NCI-H774 (cell line): ENCODE measurements at places on chromosomes 3 and 15.

GRCh38 chr15:58399739-58400138, 32.1 kb upstream of the LIPC start:
- DNase-seq, result no peak

GRCh38 chr3:59482684-59483083, 432.9 kb upstream of the CFAP20DC start:
- DNase-seq, result no peak

- no peak for DNase-seq
Measured at GRCh38 chr3:122025296-122025695, 3.2 kb upstream of the ILDR1 start.

DNA sequence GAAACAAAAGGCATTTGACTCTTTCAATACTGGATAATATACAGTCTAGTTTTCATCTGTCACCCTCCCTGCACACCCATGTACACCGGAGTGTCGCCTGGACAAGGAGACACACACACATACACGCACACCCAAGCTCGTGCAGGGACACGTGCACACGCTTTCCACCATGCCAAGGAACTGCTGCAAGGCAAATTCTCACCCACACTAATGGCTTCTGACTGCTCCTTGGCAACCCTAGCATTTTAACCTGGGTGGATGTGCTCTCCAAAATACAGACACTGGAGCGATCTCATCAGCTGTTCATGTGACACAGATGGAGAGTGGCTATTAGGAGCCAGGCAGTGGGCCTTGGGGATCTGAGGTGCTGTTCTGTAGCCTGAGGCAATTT, 61.6 kb downstream of the MEIS2 start:
- DNase-seq, result no peak

- DNase-seq, result no peak
Measured at GRCh38 chr3:58518291-58518789, 18.6 kb downstream of the ACOX2 start.

DNA sequence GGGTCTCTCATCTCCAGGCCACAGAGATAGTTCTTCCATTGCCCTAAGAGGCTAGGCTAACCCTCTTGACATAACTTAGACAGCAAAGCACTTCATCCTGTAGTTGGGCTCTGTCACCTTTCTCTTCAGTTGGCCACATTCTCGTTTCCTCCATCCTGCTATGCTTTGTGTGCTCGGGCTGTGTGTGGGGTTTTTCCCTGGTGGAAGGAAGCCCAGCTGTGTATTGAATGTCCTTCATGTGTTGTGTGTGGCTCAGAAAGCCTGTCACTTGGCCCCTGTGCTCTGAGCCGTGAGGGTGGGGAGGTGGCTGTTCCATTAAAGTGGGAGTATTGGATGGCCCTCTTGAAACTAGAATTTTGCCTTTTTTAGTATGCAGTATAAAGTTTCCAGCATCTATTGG, 8.8 kb upstream of the EXOG start:
- no peak for DNase-seq

DNA sequence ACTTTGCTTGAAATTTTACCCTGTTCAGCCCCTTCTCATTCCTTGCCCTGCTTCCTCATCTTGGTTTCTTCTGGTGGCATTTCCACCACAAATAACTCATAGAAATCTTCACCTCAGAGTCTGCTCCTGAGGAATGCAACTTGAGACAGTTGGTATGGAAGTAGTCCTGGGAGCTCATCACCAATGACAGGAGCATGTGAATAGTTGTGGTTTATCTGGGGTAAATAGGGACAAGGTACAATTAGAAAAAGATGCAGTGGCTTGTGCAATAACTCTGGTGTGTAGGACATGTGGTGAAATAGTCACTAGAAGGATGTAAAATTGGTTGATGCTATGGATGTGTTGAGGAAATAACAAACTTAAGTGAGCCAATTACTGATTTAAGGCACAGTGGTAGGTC, 72.7 kb upstream of the CHRNA7 start:
- DNase-seq, result no peak

- DNase-seq, result no peak
Measured at GRCh38 chr3:131733086-131733841, 230.5 kb upstream of the MRPL3 start.

GRCh38 chr15:63436872-63437375, 55.3 kb upstream of the CA12 start:
- peak; percentile 36 for DNase-seq

- no peak for DNase-seq
Measured at GRCh38 chr3:40780291-40780924, 255.6 kb downstream of the ZNF621 start.

GRCh38 chr3:112649478-112649735, 8.5 kb upstream of the CCDC80 start:
- DNase-seq, result no peak

DNA sequence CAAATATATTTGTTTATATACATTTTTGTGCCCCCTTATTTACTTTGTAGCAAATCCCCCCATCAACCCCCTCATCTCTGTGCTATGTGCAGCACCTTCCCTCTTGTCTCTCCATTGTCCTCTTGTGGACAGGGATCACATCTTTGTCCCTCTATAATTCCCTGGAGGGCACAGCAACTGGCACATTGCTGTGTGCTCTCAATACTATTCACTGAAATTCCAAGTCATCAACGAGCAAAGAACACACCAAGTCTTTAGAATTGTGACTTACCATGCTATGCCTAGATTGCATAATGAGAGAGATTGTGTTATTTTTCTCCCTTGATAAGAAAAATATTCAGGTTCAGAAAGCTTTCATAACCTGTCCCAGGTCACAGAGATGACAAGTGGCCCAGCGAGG, 54.6 kb upstream of the ACAN start:
- DNase-seq, result no peak

- no peak for DNase-seq
Measured at GRCh38 chr15:40875991-40876730, 2.1 kb upstream of the RHOV start.

- no peak for DNase-seq
Measured at GRCh38 chr3:32340039-32340438, 51.6 kb upstream of the CMTM7 start.

DNA sequence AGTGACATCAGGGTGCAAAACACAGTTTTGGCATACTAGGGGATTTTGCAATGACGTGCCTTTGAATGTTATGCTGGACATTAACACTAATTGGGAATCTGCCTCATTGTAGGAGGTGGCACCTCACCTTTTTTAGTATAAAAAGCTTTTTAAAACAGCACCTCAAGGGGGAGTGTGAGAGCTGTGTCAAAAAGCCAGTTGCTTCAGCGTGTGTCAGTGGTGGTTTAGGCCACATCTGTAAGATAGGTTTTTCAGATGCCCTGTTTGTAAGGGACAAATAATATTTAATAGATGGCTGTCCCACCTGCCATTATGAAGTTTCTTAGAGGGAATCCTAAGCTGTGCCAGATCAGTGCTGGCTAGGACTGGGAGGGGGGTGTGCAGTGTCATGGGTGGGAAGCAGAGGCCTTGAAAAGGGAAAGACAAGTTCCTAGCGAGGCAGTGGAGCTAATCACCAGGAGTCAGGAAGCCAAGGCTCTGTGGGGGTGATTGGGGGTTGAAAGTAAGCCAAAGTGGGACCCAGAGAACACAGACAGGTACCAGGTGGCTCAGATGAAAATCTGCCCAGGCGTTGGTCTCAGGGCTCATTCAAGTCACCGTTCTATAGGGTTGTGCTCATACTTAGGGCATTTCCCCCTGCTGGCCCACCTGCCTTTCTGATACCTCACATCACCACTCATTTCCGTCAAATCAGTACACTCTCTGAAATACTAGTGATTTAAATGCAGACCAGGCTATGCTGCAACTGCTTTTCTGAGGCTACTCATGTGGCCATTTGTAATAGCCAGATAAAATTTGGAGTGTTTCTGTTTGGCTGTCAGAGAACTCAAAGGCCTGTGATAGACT, 120.5 kb downstream of the BBX start:
- no peak for DNase-seq

GRCh38 chr3:149646181-149646766, 11.6 kb downstream of the WWTR1 start:
- DNase-seq, result no peak

DNA sequence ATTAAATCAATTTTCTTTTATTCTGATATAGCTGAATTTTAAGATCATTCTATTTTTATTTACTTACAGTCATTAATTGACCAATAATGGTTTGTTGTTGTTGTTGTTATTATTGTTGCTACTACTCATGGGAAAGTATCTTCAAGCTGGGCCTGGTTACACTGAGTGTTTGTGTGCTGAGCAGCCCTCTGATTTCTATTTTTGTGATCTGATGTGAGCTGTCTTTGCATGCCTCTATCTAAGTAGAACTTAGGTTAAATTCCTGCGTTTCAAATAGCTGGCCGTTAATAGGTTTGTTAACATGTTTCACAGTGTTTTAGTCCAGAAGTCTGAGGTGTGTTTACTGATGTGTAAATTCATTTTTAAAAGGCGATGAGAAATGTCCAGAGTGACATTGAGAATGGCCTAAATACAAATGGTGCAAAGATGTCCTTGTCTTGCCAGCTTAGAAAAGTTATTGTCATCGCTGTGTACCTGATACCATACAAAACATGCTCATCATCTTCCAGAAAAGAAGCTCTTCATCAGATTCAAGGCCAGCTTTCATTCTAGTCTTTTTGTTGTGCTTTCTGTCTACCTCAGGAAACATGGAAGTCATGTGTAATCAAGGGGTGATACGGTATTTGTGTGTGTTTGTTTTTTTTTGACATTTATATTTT, 15.8 kb downstream of the ARIH2 start:
- DNase-seq, result no peak

GRCh38 chr3:57031631-57032541, 28.6 kb upstream of the SPATA12 start:
- no peak for DNase-seq

- DNase-seq, result no peak
Measured at GRCh38 chr3:58482917-58483636, 8.8 kb upstream of the KCTD6 start.

DNA sequence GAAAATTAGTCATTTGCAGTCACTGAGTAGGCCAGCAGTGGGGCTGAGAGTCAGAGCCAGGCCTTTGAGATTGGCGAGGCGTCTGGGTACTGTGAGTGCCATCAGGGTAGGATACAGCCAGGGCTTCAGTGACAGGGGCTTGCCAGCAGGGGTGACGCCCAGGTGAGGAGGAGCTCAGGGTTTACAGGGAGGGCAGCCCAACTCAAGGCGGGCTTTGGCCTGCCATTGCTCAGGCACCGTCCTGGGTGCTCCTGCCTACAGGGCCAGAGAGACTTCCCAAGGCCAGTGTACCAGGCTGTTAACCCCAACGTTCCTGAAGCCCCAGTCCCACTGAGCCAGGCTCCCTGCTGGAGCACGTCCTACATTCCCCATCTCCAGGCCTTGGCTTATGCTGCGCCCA, 152.0 kb downstream of the FBLN2 start:
- DNase-seq, result no peak

DNA sequence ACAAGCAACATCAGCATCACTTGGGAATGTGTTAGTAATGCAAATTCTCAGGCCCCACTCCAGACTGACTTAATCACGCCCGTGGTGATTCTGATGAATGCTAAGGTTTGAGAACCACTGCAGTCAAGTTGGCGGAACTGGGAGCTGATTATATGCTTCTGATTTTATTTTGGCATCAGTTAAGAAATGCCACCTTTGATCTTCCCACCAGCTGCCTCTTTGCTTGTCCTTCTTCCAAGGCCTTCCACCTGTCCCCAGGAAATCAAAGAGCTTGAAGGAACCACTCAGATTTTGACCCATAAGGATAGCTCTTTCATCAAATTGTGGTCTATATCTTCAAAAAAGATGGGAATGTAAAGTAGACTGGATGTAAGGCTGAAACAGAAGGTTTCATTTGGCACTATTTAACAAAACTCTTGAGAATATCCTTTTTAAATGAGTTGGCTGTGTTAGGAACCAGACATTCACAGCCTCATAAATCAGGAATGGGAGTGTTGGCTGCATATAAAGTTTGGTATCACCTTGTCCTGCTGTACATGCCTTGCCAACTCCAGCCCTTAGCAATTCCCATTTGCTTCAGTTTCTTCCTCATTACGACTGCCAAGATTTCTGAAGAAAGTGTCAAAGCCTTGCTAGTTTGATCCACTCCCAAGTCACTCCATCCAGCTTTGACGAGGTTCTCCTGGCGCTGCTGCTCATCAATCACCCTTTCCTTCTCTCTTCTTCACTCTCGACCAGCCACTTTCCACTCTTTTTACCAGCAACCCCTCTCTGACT, 125.8 kb upstream of the NPHP3 start:
- DNase-seq, result no peak

DNA sequence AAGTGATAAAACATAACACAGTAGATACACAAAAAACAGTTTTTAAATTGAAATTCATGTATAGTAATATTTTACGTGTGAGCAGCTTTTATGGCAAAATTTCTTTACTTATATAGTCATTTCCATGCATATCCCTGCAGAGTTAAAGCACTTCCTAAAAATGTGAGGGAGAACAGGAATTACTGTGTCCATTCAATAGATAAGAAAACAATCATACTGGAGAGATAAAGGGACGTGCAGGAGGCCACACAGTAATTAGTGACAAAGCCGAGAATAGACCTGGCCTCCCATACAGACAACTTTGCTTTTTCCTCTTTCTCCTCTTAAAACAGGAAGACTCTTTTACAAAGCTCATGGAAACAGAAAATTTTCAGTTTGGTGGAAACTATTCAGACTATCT, 247.5 kb downstream of the CDIN1 start:
- no peak for DNase-seq

- DNase-seq, result no peak
Measured at GRCh38 chr3:20186600-20187004, 596 bp upstream of the SGO1 start.

DNA sequence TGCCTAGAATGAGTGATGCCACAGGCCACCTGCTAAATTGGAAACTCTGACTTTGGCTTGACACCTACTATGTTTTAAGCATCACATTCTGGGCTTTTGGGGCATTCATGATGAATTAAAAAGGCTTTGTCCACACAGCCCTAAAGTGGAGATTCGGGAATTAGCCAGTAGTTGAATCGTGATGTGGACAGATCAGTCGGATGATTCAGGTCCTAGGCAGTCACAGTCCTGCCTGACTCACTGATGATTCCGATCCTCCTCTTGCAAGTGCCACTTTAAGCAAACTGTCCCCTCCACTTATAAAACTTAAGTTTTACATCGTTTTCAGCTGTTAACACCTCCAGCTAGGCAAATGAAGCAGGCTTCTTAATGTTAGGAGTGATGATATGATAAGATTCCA, 75.3 kb downstream of the SYNPR start:
- no peak for DNase-seq

DNA sequence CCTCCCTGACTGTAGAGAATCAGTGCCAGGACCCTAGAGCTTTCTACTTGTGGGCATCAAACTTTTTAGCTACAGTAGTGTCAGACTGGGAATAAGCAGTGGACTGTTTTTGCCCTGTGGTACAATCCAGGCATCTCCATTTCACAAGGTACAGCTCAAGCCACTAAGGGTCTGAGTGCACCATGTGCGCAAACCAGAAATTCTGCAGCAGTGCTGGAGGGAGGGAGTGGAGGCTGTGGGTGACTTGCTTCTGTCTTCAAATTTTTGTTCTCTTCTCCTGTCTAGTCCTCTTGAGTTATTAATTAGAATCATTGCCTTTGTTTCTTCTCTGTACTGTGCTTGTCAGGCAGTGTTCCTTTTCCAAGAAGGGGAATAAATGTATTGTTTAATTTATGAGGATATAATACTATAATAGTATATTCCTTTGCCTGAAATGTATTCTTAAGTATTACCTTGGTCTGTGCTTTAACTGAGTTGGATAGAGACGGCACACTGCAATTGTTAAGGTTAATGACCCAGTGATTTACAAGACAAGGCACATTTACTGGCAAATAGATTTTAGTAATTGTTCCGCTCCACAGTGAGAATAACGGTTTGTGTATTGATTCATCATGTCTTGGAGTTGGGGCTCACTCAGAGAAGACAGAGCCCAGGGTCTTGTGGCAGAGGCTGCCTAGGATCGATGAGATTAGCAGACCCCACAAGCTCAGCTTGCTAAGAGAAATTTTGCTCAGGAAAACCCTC, 390.6 kb upstream of the CFAP20DC start:
- no peak for DNase-seq

GRCh38 chr3:50450209-50450921, 53.1 kb downstream of the CACNA2D2 start:
- no peak for DNase-seq
